ENCODE measurements at places on chromosomes 12 and 14. TPM values are rescaled to one million over a fixed set of nuclear protein-coding genes. Genes with fewer than 3 reads are reported as not detected.

TAPBPL gene
- 17.8 TPM for polyA plus RNA-seq

HOXC4 gene
- polyA plus RNA-seq: 53.0 TPM

ADAM20 gene
- 0.16 TPM for polyA plus RNA-seq

HOXC11 gene
- polyA plus RNA-seq: 3.0 TPM

LHX5 gene
- polyA plus RNA-seq: not detected

IKZF4 gene
- polyA plus RNA-seq: 17.8 TPM

CCDC60 gene
- polyA plus RNA-seq: not detected
